ENCODE measurements at places on chromosomes 12 and 14.

GRCh38 chr14:101630056-101630965, 69.0 kb downstream of the DIO3 start:
- no peak for DNase-seq

- DNase-seq, result peak; percentile 69
Measured at GRCh38 chr12:132489078-132489601, 811 bp upstream of the FBRSL1 start.

- DNase-seq, result no peak
Measured at GRCh38 chr14:96920023-96920422, 122.8 kb downstream of the VRK1 start.

GRCh38 chr14:99708449-99708848, 24.4 kb downstream of the CYP46A1 start:
- DNase-seq, result no peak

DNA sequence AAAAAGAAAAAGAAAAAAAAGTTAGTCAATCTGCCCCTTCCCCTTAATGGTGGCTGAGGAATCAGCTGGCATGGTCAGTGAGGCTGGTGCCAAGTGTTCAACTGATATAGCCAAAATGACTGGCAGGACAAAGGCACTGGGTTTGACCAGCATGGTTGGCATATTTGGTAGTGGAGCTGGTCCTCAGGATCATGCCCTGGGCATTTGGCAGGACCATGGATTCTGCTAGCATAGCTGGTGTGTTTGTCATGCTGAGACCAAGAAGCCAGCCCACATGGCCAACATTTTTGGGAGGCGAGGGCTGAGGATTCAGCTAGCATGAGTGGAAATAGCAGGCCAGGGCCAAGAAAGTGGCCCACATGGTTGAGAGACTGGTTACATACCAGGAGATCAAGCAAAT, 136.5 kb downstream of the FBXL14 start:
- DNase-seq, result no peak

- DNase-seq, result no peak
Measured at GRCh38 chr14:21346532-21347135, 37.2 kb downstream of the SUPT16H start.

GRCh38 chr14:70671652-70672644, 30.2 kb downstream of the TTC9 start:
- no peak for DNase-seq

DNA sequence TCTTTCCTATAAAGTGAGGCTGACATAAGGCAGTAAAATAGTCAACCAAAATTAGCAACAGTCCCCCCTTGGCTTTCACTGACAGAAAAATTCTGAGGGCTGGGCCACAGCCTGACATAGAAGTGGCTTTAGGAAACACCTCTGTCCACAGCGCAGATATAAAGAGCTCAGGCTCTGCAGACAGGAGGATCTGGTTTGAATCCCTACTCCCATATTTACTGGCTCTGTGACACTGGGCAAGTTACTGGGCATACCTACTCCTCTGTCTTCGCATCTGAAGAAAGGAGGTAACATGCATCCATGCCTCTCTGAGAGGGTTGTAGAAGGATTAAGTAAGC, 95.3 kb downstream of the STXBP6 start:
- no peak for DNase-seq

- no peak for DNase-seq
Measured at GRCh38 chr12:5272018-5272785, 159.7 kb upstream of the NTF3 start.

DNA sequence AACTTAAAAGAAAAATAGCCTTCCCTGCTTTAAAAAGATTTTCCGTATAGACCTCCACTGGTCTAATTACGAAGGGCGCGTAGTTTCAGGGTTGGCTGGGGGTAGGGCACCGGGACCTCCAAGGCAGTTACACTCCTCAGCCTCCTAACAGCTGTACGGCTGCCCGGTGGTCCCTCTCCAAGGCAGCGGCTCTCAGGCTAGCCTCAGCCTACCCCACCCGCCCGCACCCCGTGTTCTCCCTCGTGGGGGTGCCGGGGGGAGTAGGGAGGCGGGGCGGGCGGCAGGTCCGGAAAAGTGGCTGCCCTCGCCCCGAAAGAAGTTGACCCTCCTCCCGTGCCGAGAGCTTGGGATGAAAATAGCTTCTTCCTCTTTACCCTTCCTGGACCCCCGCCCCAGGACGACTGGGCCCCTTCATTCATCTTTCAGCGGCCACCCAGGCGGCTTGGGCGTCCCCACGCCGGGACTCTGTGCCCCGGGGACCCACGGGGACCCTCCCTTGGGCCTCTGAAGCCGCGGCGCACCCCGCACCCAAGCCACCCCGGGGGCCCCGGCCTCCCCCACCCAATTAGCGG, 991 bp upstream of the RCOR1 start:
- DNase-seq, result peak; percentile 53

DNA sequence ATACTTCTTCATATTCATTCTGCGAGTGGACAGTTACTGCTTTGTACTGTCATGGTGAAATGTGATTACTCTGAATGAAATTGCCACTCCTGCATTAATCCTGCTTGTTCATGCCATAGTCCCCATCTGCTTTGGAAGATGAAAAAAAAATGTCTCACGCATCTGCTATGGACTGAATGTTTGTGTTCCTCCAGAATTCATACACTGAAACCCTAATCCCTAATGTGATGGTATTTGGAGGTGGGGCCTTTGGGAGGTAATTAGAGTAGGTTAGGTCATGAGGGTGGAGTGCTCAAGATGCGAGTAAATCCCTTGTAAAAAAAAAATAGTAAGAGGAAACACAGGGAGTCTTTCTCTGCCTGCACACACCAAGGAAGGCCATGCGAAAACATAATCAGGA, 427.2 kb downstream of the TMTC2 start:
- DNase-seq, result no peak

DNA sequence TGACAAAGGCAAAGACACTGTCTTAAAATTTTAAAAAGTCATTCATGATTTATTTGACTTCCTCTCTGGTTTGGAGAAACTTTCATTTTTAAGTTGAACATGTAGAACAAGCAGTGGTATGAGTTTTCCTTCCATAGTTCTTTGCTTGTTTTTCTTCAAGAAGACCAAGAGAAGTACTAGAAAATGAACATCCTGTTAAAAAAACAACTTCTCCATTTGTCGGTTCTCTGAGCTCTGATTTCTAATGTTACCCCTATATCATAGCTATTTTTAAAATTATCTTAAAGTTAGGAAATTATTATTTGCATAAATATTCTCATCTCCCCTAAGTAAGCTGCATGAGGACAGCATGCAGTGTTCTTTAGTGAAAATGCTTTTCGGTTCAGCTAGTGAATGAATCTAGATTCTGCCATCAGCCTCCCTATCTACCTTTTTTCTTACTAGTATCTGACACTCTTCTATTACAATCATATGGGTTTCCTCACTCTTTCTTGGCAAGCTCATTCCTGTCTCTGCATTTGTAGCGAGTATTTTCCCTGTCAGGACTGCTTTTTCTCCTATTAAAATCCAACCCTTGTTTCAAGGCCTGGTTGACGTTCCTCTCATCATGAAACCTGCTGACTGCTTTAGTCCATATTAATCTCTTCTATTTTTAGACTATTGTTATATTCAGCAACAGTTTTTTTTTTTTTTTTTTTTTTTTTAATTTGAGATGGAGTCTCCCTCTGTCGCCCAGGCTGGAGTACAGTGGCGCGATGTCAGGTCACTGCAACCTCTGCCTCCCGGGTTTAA, 15.8 kb downstream of the DIP2B start:
- no peak for DNase-seq

DNA sequence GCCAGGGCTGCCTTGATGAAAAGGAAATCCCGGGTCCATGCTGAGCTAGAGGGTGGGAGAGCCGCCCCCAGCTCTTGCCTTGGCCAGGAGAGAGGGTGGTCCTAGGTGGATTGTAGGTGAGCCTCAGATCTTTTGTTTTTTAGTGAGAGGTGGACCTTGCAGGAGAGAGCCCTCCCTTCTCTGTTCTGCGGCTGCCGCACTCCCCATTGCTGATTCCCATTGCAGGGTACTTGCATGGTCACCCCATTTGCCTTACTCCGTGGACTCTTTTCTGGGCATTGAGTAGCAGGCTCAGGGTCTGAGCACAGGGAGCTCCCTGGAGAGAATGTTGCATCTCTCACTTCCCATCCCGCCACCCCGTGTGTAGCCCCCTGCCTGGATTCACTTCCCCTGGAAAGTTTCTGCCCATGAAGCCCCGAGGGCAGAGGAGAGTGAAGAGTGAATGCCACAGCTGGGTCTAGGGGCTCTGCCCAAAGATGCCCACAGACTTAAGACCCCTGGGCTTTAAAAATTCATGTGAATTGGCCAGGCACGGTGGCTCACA, 10.2 kb downstream of the VASH1 start:
- DNase-seq, result no peak

- DNase-seq, result no peak
Measured at GRCh38 chr12:57853864-57854556, 7.5 kb upstream of the CTDSP2 start.

DNA sequence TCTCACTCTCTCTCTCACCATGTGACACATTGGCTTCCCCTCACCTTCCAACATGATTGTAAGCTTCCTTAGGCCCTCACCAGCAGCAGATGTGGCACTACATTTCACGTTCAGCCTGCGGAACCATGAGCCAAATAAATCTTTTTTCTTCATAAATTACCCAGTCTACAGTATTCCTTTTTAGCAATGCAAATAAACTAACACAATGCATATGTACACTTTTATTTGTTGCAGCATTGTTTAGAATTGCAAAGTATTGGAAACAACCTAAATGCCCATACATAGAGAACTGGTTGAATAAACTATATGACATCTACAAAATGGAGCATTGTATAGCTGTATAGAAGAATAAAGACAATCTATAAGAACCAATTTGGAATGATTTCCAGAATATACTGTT, 487.6 kb downstream of the FUT8 start:
- no peak for DNase-seq

- no peak for DNase-seq
Measured at GRCh38 chr12:75345531-75345930, 11.1 kb downstream of the GLIPR1L1 start.

GRCh38 chr12:76173756-76174155, 89.3 kb upstream of the NAP1L1 start:
- DNase-seq, result no peak

DNA sequence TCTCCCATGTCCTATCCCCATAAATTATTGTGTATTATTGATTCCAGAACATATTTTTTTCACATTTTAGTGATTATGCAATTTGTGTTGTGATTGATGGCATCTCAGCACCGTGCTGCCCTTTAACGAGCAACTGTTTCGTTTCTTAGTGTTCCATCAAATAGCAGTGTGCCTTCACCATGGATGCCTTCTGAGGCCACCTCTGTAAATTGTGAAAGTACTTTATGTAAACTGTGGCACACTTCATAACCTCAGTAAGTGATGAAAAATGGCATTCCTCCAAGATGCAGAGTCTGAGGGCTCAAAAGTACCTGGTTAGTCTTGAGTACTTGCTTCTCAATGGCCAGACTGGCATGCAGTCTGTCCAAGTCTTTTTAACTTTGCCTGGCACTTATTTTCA, 8.2 kb downstream of the CHST11 start:
- no peak for DNase-seq

DNA sequence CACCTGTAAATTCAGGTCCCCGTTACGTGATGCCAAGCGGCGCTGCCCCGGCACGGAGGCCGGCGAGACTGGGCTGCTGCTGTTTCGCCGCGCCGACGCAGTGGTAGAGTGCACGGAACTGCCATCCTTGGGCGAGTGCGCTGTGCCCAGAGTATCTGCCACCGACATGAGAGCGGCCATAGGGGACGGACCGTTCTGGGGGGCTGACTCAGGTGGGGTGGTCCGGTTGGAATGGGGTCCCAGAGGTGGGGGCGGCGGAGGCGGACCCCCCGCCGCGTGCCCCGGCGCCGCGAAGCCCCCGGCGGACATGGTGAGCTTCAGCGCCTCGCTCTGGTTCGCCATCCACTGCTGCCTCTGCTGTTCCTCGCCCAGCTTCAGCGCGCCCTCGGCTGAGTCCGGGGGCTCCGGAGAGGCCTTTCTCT, 2.8 kb downstream of the IRF2BPL start:
- peak; percentile 50 for DNase-seq

- no peak for DNase-seq
Measured at GRCh38 chr14:98984719-98985041, 287.3 kb downstream of the BCL11B start.

DNA sequence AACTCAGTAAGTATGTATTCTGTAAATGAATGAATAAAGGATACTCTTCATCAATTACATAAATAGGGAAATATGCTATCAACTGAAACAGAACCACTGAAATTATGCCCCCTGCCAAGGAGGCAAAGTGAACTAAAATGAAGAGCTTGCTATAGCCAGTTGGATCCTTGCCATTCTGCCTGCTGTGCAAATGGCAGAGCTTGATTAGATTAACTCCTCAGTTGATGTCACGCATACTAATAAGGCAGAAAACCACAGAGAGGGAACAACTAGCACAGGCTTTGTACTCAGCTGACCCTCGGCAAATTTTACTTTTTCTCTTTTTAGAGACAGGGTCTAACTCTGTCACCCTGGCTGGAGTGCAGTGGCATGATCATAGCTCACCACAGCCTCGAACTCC, 36.7 kb upstream of the FERMT2 start:
- no peak for DNase-seq

GRCh38 chr12:127998988-127999387, 268.0 kb upstream of the TMEM132C start:
- no peak for DNase-seq

DNA sequence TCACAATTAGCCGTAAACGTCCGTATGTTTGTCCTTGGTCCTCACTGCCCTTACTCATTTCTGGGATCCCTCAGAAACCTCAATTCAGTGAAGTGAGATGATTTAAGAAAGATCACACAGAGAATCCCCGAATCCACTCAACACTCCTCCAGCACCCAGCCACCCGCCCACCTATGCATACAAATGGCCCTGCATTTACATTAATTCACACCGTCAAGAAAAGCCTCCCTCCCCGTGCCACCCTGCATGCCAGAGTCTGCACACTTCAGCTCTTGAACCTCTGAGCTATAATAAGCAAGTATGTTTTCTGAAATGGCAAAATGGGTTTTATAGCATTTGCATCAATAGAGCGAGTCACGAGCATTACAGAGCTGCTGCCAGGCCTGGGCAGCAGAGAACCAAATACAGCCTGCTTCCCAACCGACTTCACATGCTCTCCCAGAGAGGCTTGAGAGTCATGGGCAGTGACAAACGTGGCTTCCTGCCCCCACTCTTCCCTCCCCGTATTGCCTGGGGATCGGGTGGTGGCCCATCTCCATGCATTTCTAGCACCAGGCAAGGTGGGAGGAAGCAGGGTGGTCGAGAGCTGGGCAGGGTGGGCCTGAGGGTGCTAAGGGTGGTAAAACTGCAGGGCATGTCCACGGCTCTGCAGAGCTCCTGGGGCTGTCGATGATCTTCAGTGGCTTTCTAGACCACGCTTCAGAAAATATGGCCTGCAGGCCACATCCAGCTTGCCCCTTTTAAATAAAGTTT, 177.6 kb downstream of the RIMBP2 start:
- no peak for DNase-seq

DNA sequence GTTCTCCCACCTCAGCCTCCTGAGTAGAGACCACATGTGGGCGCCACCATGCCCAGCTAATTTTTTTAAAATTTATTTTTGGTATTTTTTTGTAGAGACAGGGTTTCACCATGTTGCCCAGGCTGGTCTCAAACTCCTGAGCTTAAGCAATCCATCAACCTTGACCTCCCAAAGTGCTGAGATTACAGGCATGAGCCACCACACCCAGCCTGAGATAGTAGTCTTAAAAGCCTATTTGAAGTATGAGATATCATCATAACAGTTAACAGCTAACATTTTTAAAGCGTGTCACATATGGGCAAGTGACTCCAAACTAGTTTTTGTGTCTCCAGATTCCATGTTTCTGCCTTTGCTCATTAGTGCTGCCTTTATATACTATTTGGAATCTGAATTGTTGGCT, 74.6 kb upstream of the WSCD2 start:
- no peak for DNase-seq

Data from Right ventricle myocardium superior (tissue), 1 donor.